ENCODE measurements at places on chromosomes 5 and 9.

- no peak for DNase-seq
These were observed 55.8 kb downstream of the ANXA2R start for GRCh38 chr5:42984307-42984706.

GRCh38 chr9:91583966-91584365, 160.3 kb upstream of the NFIL3 start:
- no peak for DNase-seq

DNA sequence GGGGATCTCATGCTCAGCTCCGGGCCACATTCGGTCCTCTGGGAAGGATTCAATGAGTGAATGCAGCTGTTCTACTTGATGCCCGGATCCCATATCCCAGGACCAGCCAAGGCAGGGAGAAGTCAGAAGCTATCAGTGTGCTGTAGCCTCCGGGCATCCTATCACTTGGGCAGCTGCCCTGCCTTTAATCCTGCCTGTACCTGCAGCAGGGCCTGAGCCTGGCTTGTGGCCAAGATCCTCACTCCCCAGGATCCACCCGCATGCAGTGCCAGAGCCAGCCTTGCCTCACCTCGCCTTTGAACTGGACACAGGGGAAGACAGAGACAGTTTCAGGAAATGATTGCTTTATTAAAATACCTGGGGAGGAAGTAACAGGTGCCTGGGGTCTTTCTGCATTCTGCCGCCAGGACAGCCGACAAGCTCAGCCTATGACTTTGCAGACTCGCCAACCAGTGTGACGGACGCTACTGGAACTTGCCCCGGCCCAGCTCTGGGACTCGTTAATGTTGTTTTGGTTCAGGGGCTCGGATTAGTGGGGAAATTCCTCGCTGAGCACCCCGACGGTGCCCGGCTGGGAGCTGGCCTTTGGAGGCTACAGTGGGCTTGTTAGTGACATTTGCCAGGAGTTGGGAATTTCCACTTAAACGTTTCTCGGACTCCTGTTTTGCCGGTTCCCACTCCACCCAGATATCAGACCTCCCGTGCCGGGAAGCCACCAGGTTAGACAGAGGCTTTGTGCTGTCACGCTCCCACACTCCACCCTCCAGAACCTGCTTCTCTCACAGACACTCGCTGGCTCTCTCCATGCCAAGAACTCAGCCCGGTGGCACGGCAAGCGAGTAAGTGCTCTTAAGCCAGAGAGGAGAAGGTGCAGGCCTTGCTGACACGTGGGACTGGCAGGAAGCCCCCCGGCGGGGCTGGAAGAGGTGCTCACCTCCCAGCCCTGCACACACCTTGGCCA, 721 bp downstream of the PTGES start:
- DNase-seq = peak; percentile 62

- DNase-seq = no peak
These were observed 79.1 kb upstream of the CPEB4 start for GRCh38 chr5:173809014-173809413.

GRCh38 chr5:166750376-166750775, 1541.1 kb upstream of the WWC1 start:
- DNase-seq = no peak

- DNase-seq = no peak
These were observed 626 bp upstream of the FST start for GRCh38 chr5:53479590-53480415.

DNA sequence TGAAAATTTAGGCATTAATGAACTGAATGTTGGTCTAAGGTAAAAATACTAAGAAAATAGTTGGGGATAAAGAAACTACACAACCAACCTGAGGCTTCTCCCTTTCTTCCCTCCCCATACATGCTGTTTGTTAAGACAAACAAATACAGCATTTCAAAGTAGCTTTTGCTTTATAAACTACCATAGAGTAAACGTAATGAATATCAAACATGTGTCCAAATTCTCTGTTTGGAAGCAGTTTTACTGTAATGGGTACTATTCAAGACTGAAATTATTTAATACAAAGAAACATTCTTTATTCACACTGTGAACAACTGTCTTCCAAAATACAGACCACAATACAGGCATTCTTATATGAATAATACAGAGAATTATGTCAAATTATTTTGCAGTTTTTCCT, 52.0 kb downstream of the SLC44A1 start:
- no peak for DNase-seq

GRCh38 chr5:153938191-153938842, 100.4 kb downstream of the FAM114A2 start:
- no peak for DNase-seq

- no peak for DNase-seq
These were observed 24.1 kb upstream of the FLT4 start for GRCh38 chr5:180673371-180674089.

DNA sequence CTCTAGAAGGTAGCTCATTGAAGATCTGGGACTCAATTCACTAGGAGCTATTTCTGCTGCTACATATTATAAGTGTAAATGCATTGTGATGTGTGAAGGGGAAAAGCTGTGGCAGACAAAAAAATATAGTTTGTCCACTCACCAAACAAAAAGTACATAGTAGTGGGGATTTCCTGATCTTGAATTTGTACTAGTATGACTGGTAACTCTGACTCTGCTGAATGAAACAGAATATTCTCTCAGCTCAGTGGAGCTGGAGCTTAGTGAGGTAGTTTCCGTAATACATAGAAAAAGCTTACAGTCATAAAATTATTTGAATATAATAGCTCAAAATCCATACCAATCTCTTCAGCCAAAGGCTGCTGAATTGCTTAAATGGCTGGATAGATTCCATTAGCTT, 455.6 kb upstream of the CD180 start:
- DNase-seq = no peak

- no peak for DNase-seq
These were observed 103.5 kb upstream of the ARRDC3 start for GRCh38 chr5:91486638-91487037.

- DNase-seq = no peak
These were observed 367.2 kb downstream of the RASEF start for GRCh38 chr9:82695704-82696103.

DNA sequence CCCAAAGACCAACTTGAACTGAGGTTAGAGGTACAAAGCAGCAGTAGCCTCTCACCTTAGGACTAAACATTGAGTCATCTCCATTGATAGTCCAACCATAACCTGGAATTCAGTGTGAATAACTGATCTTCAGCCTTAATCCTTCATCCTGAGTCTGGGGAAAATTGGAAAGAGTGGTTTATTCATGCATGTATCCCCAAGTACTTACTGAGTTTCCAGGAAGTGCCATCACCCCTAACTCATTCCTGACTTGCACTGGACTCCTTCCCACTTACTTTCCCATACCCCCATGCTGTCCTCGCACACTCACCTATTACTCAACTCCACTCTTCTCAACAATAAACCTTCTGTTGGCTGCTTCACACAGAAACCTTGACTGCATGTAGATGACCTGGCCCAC, 161.4 kb upstream of the ZNF462 start:
- DNase-seq = no peak

- DNase-seq = no peak
These were observed 15.0 kb downstream of the NINJ1 start for GRCh38 chr9:93118863-93119702.

GRCh38 chr5:132457371-132458225, 33.0 kb downstream of the IRF1 start:
- no peak for DNase-seq

DNA sequence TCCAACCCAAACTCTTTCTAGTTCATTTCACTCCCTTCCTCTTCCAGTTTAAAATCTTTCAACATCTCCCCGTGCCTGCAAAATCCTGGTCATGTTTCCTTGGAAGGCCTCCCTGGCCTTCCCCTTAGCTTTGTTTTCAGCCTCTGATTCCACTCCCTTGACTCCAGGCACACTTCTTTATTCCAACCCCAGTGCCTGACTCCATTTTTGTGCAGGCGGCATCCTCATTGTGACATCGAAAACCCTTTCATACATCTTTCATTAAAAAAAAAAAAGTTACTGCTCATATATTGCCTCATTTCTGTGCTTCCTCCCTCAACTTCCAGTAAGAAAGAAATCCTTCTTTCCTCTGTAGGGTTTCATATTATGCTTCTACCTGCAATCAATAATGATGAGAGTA, 7.1 kb upstream of the TNFSF8 start:
- DNase-seq = no peak

- no peak for DNase-seq
These were observed 3.6 kb upstream of the S1PR3 start for GRCh38 chr9:88987661-88988060.

- no peak for DNase-seq
These were observed 3.5 kb upstream of the AIF1L start for GRCh38 chr9:131092548-131093440.

DNA sequence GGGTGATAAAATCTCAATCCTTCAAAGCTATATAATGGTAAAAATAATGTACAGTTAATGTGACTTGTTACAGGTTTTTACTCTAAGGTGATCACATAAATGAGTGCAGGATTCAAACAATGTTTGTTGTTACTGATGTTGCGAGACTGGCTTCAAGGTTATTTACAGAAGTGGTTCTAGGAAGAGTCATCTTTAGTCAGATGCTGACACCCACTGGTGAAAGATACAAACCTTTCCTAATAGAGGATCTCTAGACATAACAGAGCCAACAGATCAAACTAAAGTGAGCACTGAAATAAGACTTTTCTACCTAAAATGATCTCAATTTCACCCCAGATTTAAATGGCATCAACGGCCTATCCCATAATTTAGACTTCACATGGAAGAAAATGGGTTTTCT, 20.2 kb downstream of the ARSB start:
- peak; percentile 23 for DNase-seq

DNA sequence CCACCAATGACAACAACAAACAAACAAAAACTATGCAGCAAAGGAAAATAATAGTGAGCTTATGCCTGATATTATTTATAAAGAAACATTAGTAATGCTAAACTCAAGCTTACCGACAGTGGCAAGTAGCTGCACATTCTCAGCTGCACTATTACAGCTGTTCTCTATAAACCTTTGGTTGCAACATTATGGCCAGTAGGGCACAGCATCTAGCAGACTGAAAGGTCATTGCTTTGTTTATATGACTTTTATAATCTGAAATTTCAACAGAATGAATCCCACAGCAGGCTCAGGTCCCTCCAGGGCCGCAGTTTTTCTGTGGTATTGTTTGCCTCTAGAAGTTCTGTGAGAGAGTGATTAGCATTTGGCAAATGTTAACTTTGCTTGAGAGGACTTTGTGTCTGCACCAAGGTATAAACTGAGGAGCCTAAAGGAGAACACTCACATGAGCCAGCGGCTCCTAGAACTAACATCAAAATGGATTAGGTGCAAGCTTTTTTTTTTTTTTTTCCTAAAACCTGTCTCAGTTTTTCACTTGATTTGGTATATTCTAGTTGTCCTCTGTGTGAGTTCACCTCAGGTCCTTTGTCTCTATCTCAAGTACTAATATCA, 58.3 kb downstream of the IZUMO3 start:
- DNase-seq = no peak

DNA sequence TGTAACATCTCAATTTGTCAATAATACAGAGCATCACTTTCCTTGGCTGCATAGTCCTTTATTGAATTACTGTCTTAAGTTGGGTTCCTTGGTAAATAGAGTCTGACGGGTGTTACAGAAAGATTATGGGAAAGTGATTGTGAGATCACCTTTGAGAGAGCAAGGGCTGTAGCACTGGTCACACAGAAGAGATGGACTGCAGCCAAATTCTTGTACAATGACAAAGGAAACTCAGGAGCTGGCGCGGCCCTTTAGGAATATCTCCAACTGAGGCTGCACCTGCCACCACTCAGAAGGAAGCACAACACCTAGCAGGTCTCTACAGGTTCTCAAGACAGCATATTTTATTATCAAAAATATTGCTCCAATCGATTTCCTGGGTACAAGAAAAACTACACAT, 350.0 kb upstream of the ISL1 start:
- peak; percentile 62 for DNase-seq

DNA sequence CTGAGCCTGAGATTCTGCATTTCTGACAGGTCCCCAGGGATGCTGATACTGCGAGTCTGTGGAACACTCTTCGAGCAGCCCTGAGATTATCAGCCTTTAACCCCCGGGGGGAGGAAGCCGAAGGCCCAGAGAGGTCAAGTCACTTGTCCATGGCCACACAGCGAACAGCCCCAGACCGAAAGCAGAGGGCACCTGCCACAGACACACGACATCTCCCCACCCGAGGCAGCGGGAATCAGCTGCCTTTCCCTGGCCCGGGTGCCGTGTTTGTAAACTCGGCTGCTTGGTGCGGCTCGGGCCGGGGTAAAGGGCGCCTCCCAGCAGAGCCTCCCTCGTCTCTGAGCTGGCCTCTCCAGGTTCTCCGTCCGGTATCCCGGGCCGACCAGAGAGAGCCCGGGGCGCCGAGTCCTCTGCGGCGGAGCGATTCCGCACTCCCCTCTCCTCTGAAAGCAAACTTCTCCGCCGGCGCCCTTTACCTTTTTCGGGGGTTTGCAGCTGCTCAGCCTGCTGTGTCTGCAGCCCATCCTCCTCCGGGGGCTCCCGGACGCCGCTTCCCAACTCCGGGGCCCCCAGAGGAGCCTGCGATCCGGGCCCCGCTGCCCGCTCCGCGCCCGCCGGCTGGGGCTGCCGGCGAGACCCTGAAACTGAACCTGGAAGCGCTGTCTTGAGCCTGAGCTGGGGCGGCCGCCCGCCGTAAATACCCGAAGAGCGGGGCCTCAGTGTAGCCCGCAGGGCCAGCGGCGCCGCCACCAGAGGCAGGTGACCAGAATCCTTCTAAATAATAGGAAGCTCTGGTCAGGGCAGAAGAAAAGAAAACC, at the start of gene CCDC69:
CCDC69 (minus strand) TSS at position 646 of the 818 bp plus-strand sequence; CDS start at position 524, 122 bp downstream.
- peak; percentile 49 for DNase-seq

DNA sequence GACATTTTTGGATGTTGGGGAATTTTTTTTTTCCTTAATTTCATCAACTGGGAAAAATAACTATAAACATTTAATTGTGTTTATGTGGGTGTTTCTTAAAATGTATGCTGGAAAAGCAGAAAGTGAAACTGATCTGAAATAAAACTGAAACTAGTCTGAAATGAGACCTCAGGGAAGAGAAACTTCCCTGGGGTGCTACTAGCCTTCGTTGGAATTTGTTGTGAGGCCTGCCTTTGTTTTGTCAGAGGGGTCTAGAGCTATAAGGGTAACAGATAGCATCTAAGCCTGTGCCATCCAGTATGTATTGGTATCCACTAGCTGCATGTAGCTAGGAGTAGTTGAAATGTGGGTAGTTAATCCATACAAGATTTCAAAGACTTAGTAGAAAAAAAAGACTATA, 10.4 kb downstream of the ZNF618 start:
- DNase-seq = no peak

- no peak for DNase-seq
These were observed 167.9 kb downstream of the DENND1A start for GRCh38 chr9:123761905-123762605.

DNA sequence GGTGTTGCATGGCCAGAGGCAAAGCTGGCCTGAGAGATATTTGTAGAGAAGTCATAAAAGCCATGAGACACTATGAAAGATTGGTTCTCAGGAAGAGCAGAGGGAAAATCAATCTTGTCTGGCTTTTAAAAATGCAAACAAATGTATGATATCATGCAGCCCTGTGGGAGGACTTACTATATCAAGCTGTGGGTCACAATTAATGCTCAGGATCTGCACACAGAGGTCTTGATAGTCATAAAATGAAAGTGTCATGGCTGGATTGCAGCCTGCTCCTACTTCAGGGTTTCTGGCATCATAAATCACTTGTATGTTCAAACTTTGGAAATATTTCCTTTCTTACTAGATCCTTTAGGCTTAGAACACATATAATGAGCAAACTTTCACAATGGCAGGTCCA, 151.5 kb downstream of the SEMA6A start:
- no peak for DNase-seq

GRCh38 chr9:31588006-31588405, 796.4 kb upstream of the ACO1 start:
- peak; percentile 33 for DNase-seq

GRCh38 chr9:93861736-93862358, 93.3 kb downstream of the BARX1 start:
- DNase-seq = no peak

GRCh38 chr9:70411121-70411929, 3.1 kb downstream of the KLF9 start:
- DNase-seq = peak; percentile 50

Measured in NCI-H2081 (cell line).